Stimulated activated CD4-positive, alpha-beta T cell treated with anti-CD3 and anti-CD28 coated beads, TNF-alpha, amount 100 ng/mL, for 4 hours (primary cell): ENCODE measurements at places on chromosomes 12 and 14.

DNA sequence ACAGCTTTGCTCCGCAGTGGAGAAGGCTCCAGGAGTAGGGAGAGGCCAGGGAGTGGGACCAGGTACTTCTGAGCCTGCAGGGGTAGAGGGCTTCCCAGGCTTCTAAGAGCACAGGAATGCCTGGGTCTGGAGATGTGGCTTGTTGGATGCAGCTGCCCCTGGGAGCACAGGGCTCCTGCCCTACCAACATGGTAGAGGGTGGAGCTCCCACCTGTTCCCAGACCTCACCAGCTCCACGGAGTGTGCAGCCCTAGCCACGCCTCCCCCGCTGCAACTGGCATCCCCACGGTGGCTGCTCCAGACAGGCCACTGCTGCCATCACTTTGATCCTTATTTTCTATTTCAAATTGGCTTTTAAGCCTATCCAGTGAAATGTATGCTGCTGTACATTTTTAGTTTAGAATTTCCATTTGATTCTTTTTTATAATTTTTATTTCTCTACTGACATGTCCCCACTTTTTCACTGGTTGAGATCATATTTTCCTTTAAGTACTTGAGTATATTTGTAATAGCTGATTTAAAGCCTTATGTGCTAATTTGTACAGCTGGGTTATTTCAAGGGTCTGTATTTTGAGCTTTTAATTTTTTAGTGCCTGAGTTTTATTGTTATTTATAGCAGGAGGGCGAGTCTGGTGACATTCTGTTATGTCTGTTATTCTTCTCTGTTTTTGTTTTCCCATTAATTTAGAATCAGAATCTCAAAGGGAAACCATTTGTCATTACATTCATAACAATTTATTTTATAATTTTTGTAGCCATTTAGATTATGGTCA is 78.0 kb downstream of the DERA start:
- DNase-seq: no peak

DNA sequence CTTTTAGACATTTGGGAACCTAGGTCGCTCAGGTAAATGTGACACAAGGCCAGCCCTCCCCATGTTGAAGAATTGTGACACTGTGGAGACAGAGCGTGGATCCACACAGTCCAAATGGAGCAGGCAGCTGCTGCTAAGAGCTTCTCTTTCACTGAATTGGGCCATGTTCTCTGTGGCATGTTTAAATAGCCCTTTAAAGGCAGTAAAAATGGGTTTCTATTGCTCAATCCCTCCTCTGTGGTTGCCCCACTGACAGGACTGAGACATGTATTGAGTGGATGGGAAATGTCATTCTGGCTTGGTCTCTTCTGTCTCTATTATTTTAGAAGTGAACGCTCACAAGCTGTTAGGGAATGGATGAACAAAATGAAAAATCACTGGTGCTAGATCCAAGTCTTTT is 84.0 kb upstream of the PRICKLE1 start:
- no peak for DNase-seq

DNA sequence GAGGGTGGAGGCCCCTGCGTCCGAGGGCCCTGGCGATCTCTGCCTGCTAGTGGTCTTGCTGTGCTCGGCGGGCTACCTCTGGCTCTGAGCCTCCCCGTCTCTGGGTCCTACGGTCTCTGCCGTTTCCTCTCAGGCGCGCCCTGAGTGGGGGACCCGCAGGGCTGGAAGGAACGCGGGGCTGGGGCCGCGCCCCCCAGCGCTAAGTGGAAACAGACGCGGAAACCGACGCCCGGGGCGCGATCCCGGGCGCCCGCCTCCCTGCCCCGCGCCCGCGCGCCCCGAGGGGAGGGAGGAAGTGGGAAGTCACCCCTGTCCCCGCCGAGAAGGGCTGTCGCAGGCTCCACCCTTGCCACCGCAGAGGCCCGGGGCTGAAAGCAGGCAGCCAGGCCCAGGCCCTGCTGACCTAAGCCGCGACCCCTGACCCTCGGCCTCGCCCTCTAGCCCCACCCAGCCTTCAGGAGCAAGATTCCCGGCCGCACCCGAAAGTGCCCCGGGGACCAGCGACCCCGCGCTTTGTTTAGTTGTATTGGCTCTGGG is 831 bp downstream of the CRIP1 start:
- no peak for DNase-seq

DNA sequence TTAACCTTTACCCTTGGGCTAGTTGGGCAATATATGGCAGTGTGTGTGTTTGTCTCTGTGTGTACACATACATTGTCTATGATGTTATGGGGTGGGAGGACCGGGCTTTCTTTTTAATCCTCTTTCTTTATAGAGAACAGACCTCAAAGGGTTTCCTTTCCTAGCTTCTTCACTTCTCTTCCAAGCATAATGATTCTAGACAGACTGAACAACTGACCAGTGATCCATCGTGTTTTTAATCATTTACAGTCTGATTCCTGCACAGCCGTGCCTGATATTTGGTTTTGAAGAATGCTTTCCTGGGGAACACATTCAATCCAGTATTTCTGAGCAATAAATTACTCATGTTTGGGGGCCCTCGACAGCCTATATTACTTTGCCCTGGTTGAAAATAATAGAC is 481.1 kb upstream of the DCN start:
- DNase-seq: no peak
